PC-9 (cell line): ENCODE measurements at places on chromosomes 6 and 20.

DNA sequence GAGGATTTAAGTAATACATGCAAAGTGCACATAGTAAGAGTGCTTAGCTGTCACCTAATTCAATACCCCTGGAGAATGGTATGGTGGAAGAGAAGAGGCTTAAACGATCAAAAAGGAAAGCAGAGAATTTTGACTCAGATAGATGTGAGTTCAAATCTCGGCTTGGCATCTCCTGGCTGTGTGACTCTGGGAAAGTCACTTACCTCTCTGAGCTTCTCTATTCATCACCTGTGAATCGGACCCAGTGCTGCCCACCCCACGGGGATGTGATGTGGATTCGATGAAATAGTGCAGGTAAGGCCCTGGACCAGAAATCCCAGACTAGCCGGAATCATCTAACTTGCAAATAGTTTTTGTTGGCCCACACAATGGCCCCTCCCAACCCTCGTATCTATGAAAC, 1.8 kb upstream of the B4GALT5 start:
- peaks cover 48% of the 10 kb centered on the region for H3K4me1 ChIP-seq
- no peak for DNase-seq
- no peak overlapping the region for H3K4me3 ChIP-seq

DNA sequence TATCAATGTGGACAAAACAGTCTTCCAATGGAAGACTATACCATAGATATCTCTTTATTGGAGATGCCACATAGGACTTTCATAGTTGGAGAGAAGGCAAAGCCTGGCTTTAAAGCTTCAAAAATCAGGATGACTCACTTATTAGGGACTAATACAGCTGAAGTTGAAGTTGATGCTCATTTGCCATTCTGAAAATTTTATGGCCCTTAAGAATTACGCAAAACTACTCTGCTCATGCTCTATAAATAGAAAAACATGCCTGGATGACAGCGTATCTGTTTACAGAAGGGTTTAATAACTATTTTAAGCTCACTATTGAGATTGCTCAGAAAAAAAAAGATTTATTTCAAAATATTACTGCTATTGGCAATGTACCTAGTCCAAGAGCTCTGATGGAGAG, 155.5 kb upstream of the DST start:
- H3K4me1 ChIP-seq, result peaks cover 26% of the 10 kb centered on the region
- H3K36me3 ChIP-seq, result no peaks in the 10 kb centered on the region
- no peaks in the 10 kb centered on the region for H3K27me3 ChIP-seq
- H3K4me3 ChIP-seq, result no peak overlapping the region

DNA sequence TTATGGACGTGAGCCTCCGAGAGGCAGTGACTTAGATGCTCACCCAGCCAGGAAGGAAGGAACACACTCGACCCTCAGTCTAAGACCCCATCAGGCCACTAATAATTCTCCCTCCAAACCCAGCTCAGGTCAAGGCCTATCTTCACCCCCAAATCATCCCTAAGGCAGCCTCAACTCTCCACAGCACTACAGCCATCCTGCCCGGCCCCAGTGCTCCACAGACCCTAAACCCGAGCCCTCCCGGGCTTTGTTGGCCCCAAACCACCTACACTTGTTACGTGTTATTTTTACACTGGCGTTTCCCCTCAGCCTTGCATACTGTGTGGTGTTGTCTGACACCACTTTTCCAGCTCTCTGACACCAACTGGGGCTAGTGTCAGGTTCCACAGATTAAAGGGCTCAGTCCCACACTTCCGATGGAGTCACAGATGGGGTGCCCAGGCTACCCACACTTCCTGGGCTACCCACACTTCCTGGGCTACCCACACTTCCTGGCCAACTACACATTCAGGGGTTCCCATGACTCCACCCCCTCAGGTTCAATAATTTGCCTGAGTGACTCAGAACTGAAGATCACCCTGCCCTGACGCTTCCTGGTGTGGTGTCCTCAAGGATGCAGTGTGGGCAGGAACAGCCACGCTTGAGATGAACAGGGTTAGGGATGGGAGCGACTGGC, 25.3 kb downstream of the RBCK1 start:
- H3K27ac ChIP-seq, result no peak overlapping the region
- H3K4me1 ChIP-seq, result no peaks in the 10 kb centered on the region
- H3K4me3 ChIP-seq, result no peak overlapping the region
- H3K36me3 ChIP-seq, result peaks cover 12% of the 10 kb centered on the region
- H3K27me3 ChIP-seq, result no peaks in the 10 kb centered on the region

DNA sequence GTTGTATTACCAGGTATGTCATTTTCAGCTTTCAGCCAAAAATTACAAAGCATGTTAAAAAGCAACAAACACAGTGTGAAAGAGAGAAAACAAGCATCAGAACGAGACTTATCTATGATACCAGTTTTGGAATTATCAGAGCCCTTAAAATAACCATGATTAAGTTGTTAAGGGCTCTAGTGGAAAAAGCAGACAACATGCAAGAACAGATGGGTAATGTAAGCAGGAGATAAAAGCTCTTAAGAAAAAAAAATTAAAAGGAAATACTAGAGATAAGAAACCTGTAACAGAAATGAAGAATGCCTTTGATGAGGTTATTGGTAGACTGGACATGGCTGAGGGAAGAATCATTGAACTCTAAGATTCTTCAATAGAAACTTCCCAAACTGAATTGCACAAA, 127.5 kb upstream of the SCGN start:
- H3K27ac ChIP-seq, result no peak overlapping the region
- H3K4me1 ChIP-seq, result no peaks in the 10 kb centered on the region
- no peaks in the 10 kb centered on the region for H3K36me3 ChIP-seq
- H3K4me3 ChIP-seq, result no peak overlapping the region
- H3K27me3 ChIP-seq, result no peaks in the 10 kb centered on the region
- DNase-seq, result no peak

GRCh38 chr20:19670829-19671228, 87.2 kb upstream of the RIN2 start:
- no peak for DNase-seq
- no peak overlapping the region for H3K4me3 ChIP-seq
- no peaks in the 10 kb centered on the region for H3K36me3 ChIP-seq

DNA sequence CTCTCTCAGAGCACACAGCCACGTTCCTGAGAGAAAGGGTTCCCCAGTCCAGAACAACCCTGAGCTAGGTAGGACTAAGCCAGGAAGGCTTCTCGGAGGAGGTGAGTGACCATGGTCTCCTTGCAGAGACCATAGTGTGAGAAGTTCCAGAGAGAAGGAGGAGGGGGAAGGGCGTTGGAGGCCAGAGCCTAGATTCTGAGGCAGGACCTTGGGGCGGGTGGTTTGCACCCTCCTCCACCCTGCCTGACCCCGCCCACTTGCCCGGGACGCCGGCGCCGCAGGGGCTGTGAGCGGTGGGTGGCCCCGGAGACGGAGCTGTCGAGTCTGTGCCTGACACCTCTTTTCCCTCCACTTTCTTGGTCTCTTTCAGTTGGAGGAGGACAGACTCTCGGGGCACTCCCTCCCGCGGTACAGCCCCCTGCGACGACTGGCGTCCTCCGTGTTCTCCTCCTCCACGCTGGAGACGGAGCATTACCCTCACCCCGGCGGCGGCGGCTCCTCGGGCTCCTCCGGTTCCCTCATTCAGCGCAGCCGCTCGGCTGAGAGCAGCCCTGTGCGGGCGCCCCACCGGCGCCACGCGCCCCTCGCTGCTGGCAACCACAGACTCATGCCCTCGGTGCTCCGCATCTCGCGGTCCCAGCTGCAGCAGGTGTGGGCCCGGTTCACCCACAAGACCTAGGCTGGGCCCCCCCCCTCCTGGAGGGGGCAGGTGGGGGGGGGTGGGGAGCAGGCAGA, 26.2 kb downstream of the TTBK1 start:
- H3K27me3 ChIP-seq, result no peaks in the 10 kb centered on the region
- H3K4me3 ChIP-seq, result no peak overlapping the region
- DNase-seq, result no peak
- H3K27ac ChIP-seq, result no peak overlapping the region
- H3K36me3 ChIP-seq, result no peaks in the 10 kb centered on the region
- no peaks in the 10 kb centered on the region for H3K4me1 ChIP-seq
